ENCODE measurements at places on chromosomes 6 and 20.

DNA sequence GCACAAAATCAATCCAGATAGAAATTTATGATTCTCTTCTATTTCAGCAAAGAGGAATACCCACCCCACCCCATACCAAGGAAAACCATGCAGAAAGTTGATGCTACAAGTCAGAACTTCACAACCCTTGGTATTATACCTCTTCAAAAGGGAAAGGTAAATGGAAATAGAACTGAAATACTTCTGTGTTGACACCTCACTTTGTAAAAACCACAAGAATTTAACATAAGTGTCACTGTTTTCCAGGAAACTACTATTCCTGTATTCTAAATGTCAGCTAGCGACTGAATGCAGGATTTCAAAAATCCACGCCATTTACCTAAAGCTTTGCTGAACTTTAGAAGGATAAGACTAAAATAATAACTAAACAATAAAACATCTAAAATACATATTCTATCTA lies 3.6 kb downstream of the CPNE1 start:
- DNase-seq = no peak

- no peak for DNase-seq
These were observed 1.9 kb downstream of the MAPK14 start for GRCh38 chr6:36029464-36029863.

DNA sequence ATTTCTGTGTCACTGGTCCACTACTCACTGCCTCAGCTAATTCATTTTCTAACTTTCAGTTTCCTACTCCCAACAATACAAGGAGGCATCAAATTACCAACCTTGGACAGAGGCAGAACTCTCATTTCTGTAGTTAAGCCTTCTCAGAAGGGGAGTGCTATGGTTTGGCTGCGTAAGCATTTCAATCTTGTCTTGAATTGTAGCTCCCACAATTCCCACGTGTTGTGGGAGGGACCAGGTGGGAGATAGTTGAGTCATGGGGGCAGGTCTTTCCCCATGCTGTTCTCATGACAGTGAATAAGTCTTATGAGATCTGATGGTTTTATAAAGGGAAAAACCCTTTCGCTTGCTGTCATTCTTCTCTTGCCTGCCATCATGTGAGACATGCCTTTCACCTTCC lies 22.9 kb downstream of the HLA-DRA start:
- DNase-seq = no peak

- no peak for DNase-seq
These were observed 802.3 kb downstream of the QKI start for GRCh38 chr6:164216839-164217238.
